ENCODE measurements at places on chromosomes 4 and X. TPM values are rescaled to one million over a fixed set of nuclear protein-coding genes. Genes with fewer than 3 reads are reported as not detected.
A peak's percentile ranks its signal among the peaks of the same experiment; 100 is the strongest.

Gene PRDM8
- total RNA-seq: 6.0 TPM

Gene ZFP42
- total RNA-seq: not detected

Gene ADAM29
- total RNA-seq: not detected

Gene DRD5
- total RNA-seq: not detected

Gene LYAR
- 81.1 TPM for total RNA-seq

Gene TENM3
- total RNA-seq: not detected

Gene FGFR3
- not detected for total RNA-seq

Gene APELA
- not detected for total RNA-seq

Gene LAGE3
- 10.8 TPM for total RNA-seq

Gene GPRASP3
- total RNA-seq: 2.1 TPM

Gene CFAP47
- not detected for total RNA-seq

Gene FOXR2
- not detected for total RNA-seq

Gene EREG
- 23.3 TPM for total RNA-seq

Gene POLN
- total RNA-seq: 2.6 TPM

GRCh38 chr4:154743683-154744340, at the start of gene LRAT:
Gene LRAT (plus strand): TSS chr4:154744000. CDS start chr4:154744327, 327 bp downstream.
- DNase-seq: peak; percentile 36

DNA sequence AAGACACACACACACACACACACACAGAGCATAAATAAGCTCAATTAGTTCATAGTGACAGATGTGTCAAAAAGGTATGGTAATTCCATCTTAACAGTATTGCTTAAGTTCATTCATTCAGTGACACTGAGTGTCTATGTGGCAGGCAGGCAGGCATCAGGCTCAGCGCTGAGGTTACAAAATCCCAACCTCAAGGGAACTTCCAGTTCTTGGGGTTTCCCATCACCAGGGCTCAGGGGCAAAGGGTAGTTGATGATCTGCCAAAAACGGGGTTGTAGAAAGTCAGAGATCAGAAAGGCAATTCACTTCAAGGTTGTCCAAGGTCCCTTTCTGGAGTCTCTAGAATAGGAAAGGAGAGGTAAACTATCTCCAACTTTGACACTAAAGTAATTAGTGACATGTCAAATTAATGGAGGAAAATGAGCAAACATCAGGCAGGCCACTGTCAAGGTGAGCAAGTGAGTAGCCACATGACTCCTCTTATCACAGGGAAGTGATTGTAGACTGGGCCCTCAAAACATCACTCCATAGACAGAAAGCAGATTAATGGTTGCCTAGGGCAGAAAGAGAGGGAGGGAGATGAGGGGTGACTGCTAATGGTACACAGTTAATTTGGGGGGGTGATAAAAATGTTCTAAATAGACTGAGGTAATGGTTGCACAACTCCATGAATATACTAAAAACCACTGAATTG, 41.8 kb downstream of the GPC4 start:
- DNase-seq: no peak

- DNase-seq: no peak
These were observed 58.4 kb upstream of the TADA2B start for GRCh38 chr4:6984612-6985425.

GRCh38 chrX:119954374-119954773, 10.8 kb upstream of the NKAP start:
- DNase-seq: peak; percentile 3

- no peak for DNase-seq
These were observed 1030.1 kb upstream of the GRIA3 start for GRCh38 chrX:122154019-122154418.

GRCh38 chrX:103343105-103343504, 13.1 kb downstream of the TCEAL7 start:
- DNase-seq: peak; percentile 68

GRCh38 chr4:111652986-111653385, 492.3 kb upstream of the FAM241A start:
- DNase-seq: no peak

DNA sequence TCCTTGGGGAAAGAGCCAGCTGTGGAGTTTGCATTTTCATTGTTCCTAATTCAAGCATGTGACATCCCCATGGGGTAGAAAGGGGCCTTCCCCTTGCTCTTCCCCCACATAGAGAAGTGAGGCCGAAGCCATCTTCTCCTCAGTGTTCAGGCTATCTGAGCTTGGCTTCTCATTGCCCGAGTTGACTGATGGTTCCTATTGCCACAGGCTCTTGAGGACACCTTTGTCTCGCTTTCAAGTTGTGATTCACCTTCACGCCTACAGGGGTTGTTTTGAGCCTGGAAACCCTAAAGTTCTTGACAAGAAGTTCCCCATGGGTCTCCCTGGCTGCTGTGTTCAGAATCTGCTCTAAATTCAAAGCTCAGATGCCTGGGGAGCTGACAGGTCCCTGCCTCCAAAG, 25.0 kb downstream of the CCNQ start:
- no peak for DNase-seq

DNA sequence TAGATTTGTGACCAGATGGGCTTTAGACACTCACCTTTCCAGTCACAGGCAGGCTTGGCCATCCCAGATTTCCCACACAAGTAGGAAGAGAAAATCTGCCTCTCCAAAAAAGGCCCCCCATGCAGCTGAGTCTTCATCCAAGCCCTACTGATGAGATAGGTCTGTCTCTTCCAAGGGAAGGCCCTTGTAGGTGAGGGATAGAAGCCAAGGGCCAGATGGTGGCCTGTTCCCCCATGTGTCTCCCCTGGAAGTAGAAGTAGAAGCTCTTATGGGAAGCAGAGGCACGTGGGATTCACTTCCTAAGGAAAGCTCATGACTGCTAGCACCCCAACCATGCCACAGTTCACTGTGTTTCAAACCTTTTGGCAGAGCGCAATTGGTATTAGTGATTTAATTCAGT, 81.5 kb downstream of the REPS2 start:
- no peak for DNase-seq

DNA sequence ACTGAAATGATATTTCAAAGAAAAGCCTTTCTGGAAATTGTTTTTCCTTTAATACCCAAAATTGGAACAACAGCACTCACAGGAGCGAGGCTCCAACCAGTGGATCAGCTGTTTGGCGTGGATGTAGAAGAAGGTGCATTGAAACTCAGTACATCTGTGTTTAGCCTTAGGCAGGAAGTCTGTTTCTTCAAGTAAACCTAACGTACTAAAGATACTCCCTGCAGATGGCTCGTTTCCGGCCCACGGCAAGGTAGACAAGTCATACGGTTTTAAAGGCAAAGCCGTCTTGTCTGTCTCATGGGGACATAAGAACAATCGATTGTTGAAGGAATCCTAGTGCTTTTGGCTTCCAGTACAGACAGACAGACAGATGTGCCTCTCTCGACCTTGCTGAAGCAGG, 50.0 kb upstream of the CLCN4 start:
- peak; percentile 78 for DNase-seq

DNA sequence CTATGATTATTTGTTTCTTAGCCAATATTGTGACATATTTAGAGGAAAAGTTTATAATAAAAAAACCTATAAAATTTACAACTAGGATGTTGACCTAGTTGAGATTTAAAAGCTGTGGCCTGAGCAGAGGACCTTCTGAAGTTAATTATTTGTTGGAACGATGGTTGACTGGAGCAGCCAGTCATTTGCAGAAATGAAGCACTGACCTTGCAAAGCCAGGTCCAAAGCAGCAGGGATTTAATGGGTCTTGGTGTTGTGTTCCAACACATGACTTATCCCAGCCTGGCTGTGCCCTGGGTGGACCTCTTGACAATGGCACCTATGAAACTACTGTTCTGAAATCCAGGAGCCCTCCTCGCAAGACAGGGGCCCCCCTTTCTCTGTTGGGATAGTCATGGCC, 235.2 kb downstream of the FRAS1 start:
- DNase-seq: no peak

DNA sequence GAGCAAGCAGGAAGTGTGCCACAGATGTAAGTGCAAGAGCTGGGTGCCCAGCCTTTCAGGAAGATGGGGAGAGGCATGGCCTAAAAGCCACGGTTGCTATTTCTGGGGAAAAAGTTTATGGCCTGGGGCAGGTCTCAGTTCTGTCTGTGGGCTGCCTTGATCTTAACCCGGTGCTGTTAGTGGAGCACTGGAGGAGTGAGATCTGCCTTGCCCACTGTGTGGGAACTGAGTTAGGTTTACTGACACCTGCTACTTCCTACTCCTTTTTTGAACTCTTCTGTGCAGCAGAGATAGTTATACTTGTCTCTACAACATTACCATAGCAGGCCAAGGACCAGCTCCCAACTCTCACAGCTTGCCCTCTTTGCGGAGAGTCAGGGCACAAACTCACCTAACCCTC, 76.5 kb downstream of the ITM2A start:
- DNase-seq: no peak

- no peak for DNase-seq
These were observed 55.3 kb upstream of the CXorf51B start for GRCh38 chrX:146754268-146754667.

GRCh38 chr4:79638735-79639134, 230.7 kb upstream of the GK2 start:
- DNase-seq: no peak

DNA sequence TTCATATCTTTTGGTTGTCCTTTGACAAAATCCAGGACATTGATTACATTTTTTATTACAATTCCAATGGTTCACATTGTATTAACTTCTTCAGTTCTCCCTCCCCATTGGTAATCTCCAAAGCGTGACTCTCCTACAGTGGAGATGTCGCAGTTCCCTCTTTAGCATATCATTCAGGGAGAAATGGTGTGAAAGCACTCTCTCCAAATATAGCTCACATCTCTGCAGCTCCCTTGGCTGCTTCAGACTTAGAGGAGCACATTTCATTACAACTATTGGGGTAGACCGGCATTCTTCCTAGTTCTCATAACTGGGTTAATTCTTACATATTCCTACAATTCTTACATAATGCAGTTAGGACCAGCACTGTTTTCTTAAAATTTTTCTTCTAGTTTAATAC, 25.3 kb downstream of the RNF150 start:
- no peak for DNase-seq

- DNase-seq: no peak
These were observed 48.6 kb upstream of the AP1S2 start for GRCh38 chrX:15903186-15903681.

- DNase-seq: no peak
These were observed 23.8 kb upstream of the TADA2B start for GRCh38 chr4:7019367-7019766.

DNA sequence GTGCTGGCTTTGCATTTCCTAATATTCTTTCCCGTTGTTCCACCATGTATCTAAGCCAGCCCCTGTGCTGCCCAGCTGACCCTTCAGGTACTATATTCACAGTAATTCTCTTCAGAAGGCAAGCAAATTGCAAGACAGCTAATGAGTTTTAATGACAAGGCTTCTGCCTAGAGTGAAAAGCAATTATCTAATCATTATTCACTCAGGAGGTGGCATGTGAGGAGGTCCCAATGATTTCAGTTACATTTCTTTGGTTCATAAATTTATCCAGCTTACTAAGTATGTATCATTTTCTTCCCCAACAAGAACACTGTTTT, 123.0 kb downstream of the RASGEF1B start:
- no peak for DNase-seq

- peak; percentile 74 for DNase-seq
These were observed 599 bp upstream of the IL2RG start for GRCh38 chrX:71111921-71112431.

DNA sequence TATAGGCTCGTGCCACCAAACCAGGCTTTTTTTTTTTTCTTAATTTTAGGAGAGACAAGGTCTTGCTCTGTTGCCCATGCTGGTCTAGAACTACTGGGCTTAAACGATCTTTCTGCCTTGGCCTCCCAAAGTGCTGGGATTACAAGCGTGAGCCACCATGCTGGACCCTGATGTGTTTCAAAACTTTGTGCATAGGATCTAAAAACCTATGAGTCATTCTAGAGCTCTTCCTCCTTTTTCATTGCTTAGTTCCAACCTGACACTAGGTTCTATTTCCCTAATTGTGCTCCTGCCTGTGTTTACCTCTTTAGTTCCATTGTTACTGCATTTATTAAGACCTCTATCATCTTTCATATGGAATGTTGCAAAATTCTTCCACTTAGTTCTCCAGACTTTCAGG, 57.3 kb downstream of the HPGD start:
- DNase-seq: no peak

GRCh38 chrX:95350774-95351488, 1333.7 kb upstream of the DIAPH2 start:
- no peak for DNase-seq

DNA sequence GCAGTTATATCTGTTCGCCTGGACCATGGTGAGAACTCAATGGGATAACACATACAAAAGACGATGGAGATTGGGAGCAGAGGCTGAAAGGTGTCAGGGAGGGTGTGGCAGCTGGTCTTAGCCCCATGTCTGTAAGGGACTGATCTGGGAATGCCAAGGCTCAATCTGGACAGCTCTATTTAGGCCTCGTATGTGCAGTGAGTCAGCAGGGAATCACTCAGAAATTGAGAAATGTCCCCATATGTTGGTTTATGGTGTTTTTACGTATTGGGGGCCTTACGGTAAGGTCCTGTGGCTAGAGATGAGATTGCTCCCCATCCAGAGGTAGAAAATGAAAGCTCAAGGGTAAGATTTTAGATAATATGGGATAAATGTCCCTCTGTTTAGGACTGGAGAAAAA, 71.4 kb upstream of the TTC29 start:
- DNase-seq: no peak

DNA sequence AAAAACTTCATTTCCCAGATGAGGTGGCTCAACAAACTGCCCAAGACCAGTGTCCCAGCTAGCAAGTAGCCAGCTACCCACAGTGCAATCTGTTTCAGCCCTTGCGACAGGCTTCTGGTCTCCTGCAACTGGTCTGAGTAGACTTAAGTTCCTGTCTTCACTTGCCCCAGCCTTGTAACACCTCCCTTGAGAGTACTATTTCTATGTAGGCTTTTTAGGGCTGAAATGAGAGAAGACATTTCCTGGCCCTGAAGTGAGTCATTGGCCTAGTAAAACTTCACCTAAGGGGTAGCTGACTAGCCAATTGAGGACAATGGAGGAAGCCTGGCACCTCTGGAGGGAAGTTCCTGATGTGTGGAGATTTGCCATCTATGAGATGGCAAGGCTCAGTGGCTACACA, 80.1 kb upstream of the STIM2 start:
- no peak for DNase-seq

- no peak for DNase-seq
These were observed 38.3 kb downstream of the VSIG4 start for GRCh38 chrX:66001596-66001995.

DNA sequence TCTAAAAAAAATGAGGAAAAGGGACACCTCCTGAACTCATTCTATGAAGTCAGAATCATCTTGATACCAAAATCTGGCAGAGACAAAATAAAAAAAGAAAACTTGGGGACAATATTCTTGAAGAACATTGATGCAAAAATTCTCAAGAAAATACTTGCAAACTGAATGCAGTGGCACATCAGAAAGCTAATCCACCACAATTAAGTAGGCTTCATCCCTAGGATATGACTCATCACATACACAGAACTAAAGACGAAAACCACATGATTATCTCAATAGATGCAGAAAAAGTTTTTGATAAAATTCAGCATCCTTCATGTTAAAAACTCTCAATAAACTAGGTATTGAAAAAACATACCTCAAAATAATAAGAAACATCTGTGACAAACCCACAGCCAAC, 98.3 kb downstream of the FAM47B start:
- no peak for DNase-seq

GRCh38 chr4:105207386-105207785, 60.7 kb downstream of the TET2 start:
- DNase-seq: no peak

GRCh38 chrX:8879750-8880149, 78.6 kb upstream of the FAM9A start:
- peak; percentile 41 for DNase-seq

- no peak for DNase-seq
These were observed 8.2 kb upstream of the TMA16 start for GRCh38 chr4:163486321-163486720.

All from natural killer cell (primary cell).